Tongue (tissue), 3 donors: ENCODE measurements at places on chromosomes 4 and X.

DNA sequence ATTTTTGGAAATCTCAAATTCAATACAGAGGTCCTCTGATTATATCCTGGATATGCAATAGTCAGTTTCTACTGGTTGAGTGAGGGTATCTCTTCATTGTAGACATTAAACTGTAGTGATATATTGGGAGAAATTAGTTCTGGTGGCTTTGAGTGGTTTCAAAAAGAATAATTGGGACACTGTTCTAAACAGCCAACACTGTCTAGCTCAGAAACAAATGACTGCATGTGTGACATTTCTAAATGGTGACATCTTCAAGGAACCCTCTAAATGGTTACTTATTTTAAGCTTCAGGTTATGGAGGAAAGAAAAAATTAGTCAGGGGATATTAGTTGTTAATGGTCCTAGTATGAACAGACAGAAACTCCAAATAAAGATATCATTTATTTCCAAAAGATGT is 186.2 kb downstream of the LARP7 start:
- DNase-seq, result peak; percentile 39

DNA sequence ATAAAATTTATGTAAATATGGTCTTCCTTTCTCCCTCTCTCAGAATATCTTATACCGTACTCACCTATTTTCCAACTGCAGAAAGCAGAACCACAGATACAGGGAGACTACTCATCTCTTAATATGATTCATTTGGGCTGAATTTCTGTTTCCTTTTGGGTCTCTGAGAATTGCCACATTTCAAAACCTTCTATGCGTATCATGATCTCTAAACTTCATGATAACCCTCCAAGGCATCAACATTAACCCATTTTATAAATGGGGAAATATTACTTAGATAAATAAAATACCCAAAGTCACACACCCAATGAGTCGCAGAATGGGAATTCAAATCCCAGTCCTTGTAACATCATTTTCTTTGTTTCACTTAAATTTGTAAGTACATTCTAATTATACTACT is 16.6 kb upstream of the PRDM8 start:
- DNase-seq, result no peak

GRCh38 chr4:10530137-10530786 is 73.0 kb upstream of the ZNF518B start:
- no peak for DNase-seq

GRCh38 chr4:17033768-17034181 is 135.3 kb upstream of the LDB2 start:
- peak; percentile 66 for DNase-seq

DNA sequence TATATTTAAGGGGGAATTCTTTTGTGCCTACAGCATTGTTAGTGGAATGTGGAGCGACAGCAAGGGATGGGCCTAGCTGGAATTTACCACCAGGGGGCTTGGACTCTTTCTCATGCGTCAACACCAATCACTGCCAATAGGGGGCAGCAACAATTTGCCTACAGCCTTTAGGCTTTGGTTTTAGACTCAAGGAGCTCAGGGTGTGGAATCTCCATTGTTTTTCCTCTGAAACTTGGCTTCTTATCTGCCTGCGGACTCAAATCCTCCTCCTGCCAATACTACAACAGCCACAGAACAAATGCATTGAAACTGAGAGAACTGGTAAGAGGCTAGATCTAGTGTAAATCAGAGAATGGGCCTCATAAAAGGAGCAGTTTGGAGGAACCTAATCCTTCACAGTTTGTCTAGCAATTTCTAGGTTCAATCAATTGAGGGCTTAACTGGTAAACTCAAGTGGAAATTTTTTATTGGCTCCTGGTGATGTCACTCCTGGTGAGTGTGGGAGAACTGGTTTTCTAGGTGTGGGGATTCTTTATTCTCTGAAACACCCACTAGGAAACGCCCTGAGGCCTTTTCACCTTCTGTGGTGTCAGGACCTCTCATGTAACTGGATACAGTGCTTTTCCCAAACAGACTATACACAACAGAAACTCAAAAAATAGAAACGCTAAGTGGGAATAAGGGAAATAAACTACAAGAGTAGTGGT is 27.9 kb upstream of the TMSB4X start:
- DNase-seq, result peak; percentile 73

GRCh38 chr4:57985161-57985560 is 875.0 kb upstream of the IGFBP7 start:
- DNase-seq, result no peak

- no peak for DNase-seq
Observed at GRCh38 chr4:7418131-7418943, 16.4 kb downstream of the PSAPL1 start.

- no peak for DNase-seq
Observed at GRCh38 chrX:131734621-131735020, 190.7 kb downstream of the OR13H1 start.

- no peak for DNase-seq
Observed at GRCh38 chrX:97898798-97899197, 1015.1 kb downstream of the RPA4 start.

- no peak for DNase-seq
Observed at GRCh38 chr4:81165861-81166430, 49.1 kb downstream of the PRKG2 start.

DNA sequence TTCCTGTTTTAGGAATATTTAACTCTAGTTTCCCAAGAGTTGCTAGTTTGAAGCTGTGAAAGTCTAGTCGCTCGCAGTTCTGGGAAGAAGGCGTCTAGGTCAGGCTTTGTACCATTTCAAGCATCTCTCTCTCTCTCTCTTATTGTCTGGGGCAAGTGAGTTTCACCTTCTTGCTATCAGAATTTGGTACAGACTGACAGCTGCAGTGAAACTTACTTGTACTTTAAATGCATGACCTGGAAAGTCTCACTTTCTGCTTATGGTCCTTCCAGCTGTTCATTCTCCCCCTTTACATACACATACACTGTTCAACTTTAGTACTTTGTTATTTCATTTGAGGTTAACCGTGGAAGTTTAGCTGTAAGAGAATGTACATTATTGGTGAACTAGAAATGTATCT is 4.4 kb downstream of the FRMPD4 start:
- no peak for DNase-seq

- no peak for DNase-seq
Observed at GRCh38 chrX:153805436-153805835, 11.0 kb downstream of the SSR4 start.

DNA sequence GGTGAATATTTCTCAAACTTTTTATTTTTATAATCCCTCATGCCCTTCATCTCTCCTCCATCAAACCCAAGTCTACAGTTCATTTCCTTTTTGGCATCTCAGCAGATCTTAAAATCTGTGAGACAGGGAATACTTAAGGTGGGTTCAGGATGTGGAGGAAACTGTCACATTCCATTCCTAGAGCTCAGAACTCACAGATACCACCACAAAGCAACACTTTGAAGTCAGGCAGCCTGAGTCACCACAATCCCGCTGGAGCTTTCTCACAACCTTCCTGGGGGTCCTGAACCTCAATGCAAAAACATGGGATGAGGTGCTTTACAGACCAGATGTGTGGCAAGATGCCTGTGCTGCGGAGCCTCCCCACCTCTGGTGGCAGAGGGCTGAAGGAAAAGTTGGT is 63.2 kb downstream of the HHIP start:
- DNase-seq, result no peak

DNA sequence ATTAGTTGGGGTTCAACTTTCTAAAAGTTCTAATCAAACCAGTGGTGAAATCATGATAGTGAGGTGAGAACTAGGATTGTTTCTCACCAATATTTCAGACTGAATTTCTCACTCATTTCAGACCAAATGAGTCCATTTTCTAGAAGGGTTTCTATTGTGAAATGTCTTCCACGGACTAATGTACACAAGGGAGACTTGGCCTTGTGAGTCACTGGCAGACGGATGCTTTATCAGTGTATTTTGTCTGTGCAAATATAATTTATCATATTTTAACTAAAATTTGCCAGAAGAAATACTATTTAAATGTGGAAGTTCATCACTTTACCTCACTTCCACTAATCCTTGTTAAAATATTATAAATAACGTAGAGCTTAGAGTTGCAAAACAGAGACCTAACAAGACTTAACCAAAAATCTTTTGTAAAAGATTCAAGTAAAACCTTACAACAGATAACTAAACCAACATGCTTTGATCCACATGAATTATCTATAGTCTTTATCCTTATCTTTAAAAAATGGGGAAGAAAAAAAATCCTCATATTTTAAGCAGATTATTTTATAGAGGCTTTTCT is 506.0 kb upstream of the FAM241A start:
- no peak for DNase-seq

DNA sequence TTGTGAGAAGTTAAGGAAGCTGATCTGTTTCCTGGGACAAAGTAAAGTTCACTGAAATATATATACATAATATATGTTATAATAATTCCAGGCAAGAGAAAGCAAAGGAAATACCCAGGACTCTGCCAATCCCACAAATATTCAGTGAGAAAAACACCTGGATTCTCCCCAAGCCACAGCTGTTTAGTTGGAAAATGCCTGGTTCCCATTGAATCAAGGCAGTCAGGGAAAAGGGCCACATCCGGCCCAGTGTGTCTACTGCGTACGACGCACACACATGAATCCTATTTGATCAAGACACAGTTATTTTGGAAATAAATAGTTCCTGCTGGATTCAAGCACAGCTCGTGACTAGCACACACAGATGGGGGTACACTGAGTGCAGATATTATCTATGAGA is 6.3 kb upstream of the DCHS2 start:
- DNase-seq, result peak; percentile 45

DNA sequence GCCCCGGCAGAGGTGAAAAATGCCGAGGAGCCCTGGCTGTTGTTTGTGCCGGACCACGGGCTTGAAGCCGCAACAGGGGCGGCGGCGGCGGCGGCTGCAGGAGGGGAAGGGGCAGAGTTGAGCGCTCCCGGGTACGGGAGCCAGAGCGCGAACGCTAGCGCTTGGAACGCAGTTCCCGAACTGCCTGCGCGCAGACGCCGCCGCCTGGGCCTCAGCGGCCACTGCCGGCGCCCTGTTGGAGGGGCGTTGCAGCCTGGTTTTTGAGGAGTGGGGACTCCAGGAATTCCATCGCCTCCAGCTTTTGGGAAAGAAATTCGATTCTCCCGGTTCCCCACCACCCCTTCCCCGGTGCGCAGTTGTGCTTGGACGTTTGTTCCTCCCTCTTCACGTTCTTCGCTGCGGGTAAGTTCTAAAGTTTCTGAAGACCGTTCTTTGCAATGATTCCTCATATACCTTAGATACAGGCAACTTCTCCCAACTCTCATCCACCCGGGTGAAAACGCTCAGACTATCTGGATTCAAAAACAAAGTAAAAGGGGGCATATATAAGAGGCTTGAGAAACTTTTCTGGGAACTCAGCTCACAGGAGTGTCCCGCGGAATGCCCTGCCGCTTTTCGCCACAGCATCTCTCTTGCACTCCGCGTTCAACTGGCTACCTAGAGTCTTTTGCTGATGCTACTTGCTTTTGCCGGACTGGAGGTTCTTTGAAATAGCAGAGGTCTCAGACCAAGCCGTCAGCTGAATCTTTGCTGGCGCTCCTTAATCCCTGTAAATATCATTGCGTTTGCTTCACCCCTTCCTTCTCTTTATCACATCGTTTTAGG is 1.0 kb downstream of the FAT4 start:
- DNase-seq, result peak; percentile 82

DNA sequence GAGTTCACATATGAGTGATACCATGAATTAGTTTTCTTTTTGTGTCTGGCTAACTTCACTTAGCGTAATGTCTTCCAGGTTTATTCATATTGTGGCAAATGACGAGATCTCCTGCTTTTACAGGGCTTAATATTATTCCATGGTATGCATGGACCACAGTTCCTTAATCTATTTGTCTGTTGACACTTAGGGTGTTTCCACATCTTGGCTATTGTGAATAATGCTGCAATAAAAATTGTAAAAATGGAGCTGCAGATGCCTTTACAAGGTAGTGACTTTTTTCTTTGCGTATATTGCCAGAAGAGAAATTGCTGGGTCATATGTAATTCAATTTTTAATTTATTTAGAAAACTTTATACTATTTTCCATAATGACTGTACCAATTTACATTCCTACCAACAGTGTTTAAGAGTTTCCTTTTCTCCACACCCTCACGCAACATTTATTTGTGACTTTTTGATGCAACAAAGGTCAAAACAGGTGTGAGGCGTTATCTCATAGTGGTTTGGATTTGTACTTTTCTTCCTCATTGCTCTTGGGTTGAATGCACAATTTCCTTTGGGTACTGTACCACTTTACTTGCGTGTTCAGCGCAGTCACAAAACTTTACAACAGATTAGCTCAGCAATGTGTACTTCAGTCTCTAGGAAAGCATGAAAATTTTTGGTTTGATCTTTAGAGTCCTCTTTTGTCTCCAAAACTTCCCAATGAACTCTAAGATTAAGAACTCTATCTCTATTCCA is 240.8 kb downstream of the PPARGC1A start:
- no peak for DNase-seq

DNA sequence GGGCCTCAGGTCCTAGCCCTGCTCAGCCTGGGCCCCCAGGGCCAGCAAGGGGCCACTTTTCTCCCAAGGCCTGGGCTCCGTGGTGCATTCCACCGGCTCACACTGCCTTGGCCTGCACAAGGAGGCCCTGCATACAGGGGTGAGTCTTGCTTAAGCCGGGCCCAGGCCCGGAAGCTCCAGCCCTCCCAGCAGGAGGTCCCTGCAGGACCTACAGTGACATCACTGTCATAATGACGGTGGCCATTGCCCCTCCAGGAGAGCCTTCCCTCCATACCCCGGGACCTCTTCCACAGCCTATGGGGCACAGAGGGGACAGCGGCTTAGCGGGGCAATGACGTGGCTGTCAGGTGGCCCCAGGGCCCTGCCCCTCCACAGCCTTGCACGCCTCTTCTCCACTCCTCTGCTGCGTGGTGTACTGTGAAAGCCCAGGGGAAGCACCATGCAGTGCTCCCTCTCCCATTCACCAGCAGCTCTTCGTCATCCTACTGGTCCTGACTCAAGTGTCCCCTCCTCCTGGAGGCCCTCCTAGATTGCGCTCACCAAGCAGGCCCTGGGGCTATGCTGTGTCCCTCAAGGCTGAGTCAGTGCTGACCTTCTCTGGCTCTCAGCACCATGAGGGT is 32.3 kb upstream of the AFAP1 start:
- no peak for DNase-seq

GRCh38 chrX:130167040-130167439 is 1.4 kb upstream of the AIFM1 start:
- DNase-seq, result no peak

- peak; percentile 50 for DNase-seq
Observed at GRCh38 chr4:147786031-147786430, 54.1 kb downstream of the ARHGAP10 start.

GRCh38 chr4:27024805-27025204 is 164.2 kb downstream of the STIM2 start:
- peak; percentile 39 for DNase-seq

DNA sequence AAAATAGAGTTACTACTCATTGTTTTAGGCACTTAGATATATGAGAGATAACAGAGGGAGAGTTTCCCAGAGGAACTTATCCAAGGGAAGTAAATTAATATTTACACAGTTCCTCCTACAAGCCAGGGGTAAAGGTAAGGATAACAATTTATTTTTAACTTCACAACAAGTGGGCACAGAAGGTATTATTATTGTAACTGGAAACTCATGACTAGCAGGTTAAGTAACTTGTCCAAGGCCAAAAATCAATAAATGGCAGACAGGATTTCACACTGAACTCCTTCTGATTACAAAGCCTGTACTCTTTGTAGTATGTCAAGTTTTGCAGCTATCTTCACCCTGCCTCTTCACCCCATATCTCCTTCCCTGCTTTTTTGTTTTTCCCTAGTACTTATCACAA is 46.9 kb upstream of the F8A3 start:
- DNase-seq, result no peak

GRCh38 chrX:48035891-48036290 is 29.1 kb downstream of the SPACA5 start:
- DNase-seq, result no peak
